ENCODE measurements at places on chromosomes 5 and 9. TPM values are rescaled to one million over a fixed set of nuclear protein-coding genes. Genes with fewer than 3 reads are reported as not detected.

CCL21 gene
- total RNA-seq: not detected

CTSV gene
- total RNA-seq: 0.29 TPM

SEMA5A gene
- total RNA-seq: not detected

PIP5KL1 gene
- total RNA-seq: 2.6 TPM

SPATA31D4 gene
- total RNA-seq: not detected

DIPK1B gene
- total RNA-seq: not detected

RAI14 gene
- not detected for total RNA-seq

MACROH2A1 gene
- total RNA-seq: 332 TPM

MEIKIN gene
- total RNA-seq: not detected

ARL14EPL gene
- not detected for total RNA-seq

PCDHGC4 gene
- not detected for total RNA-seq

ZNF189 gene
- 10.4 TPM for total RNA-seq

ADAMTS12 gene
- total RNA-seq: not detected

PLPPR1 gene
- total RNA-seq: not detected

CDH18 gene
- not detected for total RNA-seq

SLC46A2 gene
- not detected for total RNA-seq

EQTN gene
- total RNA-seq: not detected

DAB2 gene
- total RNA-seq: not detected

RASGEF1C gene
- total RNA-seq: not detected

TCF7 gene
- 93.4 TPM for total RNA-seq

NSD1 gene
- 91.8 TPM for total RNA-seq

SOX30 gene
- total RNA-seq: 0.11 TPM

CCDC192 gene
- not detected for total RNA-seq

PCDHA5 gene
- not detected for total RNA-seq

FOXD4L6 gene
- total RNA-seq: not detected

TAS2R1 gene
- not detected for total RNA-seq

PCDHB10 gene
- not detected for total RNA-seq

AQP3 gene
- 29.9 TPM for total RNA-seq

KIF24 gene
- 11.2 TPM for total RNA-seq

CENPH gene
- total RNA-seq: 50.1 TPM

TOR2A gene
- 27.0 TPM for total RNA-seq

NR2F1 gene
- not detected for total RNA-seq

FAM174A gene
- 4.4 TPM for total RNA-seq

IL3 gene
- total RNA-seq: not detected

CFAP90 gene
- total RNA-seq: not detected

GNA14 gene
- total RNA-seq: not detected

OGN gene
- not detected for total RNA-seq

IL9 gene
- total RNA-seq: not detected

C1QTNF3 gene
- 3.0 TPM for total RNA-seq

SEPTIN8 gene
- 35.3 TPM for total RNA-seq

PGM5 gene
- not detected for total RNA-seq

DMRT3 gene
- total RNA-seq: not detected

TRIM14 gene
- total RNA-seq: 90.5 TPM

TBC1D2 gene
- total RNA-seq: 3.5 TPM

TSSK1B gene
- total RNA-seq: not detected

PCDHGA11 gene
- total RNA-seq: not detected
